ENCODE measurements at places on chromosomes 11 and 22.

- DNase-seq = no peak
Observed at GRCh38 chr11:44066732-44067141, 667 bp downstream of the ACCS start.

- DNase-seq = no peak
Observed at GRCh38 chr11:1928891-1929541, 9.5 kb downstream of the TNNT3 start.

DNA sequence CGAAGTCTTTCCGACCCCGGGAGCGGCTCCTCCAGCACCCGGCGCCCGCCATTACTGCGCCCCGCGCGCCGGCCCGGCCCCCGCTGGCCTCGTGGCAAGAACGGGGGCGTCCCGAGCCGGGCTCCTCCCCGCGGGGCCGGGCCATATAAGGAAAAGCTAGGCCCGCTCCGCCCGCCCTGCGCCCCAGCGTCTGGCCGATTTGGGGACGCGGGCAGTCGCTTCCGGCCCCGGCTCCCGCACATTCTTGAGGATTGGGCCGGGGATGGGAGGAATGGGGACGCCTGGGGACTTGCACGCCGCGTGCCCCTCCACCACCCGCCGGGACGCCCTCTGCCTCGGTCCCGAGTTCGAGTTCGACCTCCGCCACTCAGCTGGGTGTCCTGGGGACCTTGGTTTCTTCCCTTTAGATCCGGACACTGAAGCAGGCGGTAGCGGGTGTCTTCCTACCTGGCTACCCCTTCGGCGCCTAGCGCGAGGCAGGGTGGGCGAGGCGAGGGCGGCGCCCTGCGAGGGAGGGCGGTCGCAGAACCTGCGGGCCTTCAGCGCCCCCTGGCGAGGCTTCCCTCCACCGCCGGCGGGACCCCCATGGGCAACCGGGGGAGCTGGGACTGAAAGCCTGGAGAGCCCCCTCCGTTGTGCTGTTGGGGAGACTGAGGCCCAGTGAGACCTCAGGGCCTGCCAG, 3.8 kb downstream of the SMTN start:
- DNase-seq = peak; percentile 92

GRCh38 chr11:2998073-2998850, 6.1 kb upstream of the NAP1L4 start:
- no peak for DNase-seq

GRCh38 chr11:88282747-88283515, 54.6 kb downstream of the CTSC start:
- DNase-seq = no peak

GRCh38 chr11:48007677-48008076, 27.3 kb downstream of the PTPRJ start:
- DNase-seq = no peak

DNA sequence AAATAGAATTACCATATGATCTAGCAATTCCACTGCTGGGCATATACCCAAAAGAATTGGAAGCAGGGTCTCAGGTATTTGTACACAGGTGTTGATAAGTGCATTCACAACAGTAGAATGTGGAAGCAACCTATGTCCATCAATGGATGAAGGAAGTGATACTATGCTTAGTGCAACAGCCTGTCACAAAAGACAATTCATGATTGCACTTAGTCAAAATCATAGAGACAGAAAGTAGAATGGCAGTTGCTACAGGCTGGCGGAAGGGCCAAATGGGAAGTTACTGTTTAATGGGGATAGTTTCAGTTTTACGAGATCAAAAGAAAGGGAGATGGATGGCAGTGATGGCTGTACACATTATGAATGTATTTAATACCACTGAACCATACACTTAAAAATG, 42.0 kb downstream of the SGSM3 start:
- DNase-seq = no peak

DNA sequence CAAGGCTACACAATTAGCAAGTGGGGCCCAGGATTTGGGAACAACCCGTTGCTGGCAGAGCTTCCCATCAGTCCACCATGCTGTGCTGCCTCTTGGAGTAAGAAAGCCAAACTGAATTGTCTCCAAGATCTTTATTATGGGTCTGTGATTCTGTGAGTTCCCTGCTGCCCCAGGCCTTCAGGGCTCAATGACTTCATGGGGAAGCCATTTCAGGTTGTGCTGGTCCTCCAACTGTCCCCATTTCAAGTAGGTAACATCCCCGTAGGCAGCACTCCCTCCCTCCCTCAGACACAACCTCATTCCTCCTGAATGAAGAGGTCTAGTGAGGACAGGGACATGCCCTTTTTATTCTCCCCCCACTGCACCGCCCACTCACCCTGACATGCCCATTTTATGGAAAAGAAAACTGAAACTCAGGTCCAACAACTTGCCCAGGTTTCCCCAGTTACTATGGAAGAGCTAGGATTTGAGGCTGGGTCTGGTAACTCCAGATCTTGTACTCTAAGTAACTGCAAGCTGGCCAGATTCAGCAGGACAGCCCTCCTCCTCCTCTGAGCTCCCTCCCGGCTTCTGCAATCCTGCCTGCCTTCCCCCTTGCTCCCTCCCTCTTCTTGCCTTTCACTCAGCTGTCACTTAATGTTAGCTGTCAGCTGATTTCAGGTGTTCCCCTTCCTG, 8.2 kb upstream of the YWHAH start:
- DNase-seq = no peak

- peak; percentile 76 for DNase-seq
Observed at GRCh38 chr11:48055292-48056132, 75.2 kb downstream of the PTPRJ start.

GRCh38 chr11:122598971-122599370, 56.6 kb upstream of the UBASH3B start:
- DNase-seq = no peak
